Stimulated activated CD4-positive, alpha-beta T cell treated with anti-CD3 and anti-CD28 coated beads, Interleukin-4, amount 100 ng/mL, for 48 hours (primary cell): ENCODE measurements at places on chromosomes 3 and 15.

GRCh38 chr3:38270606-38271005, 5.0 kb downstream of the SLC22A13 start:
- DNase-seq, result no peak

DNA sequence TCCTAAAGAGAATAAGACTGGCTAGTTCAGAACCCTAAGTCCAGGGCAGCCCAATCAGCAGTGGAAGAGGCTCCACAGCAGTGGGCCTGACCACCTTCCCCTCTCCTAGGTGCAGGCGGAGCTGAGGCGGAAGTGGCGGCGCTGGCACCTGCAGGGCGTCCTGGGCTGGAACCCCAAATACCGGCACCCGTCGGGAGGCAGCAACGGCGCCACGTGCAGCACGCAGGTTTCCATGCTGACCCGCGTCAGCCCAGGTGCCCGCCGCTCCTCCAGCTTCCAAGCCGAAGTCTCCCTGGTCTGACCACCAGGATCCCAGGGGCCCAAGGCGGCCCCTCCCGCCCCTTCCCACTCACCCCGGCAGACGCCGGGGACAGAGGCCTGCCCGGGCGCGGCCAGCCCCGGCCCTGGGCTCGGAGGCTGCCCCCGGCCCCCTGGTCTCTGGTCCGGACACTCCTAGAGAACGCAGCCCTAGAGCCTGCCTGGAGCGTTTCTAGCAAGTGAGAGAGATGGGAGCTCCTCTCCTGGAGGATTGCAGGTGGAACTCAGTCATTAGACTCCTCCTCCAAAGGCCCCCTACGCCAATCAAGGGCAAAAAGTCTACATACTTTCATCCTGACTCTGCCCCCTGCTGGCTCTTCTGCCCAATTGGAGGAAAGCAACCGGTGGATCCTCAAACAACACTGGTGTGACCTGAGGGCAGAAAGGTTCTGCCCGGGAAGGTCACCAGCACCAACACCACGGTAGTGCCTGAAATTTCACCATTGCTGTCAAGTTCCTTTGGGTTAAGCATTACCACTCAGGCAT, 33.7 kb downstream of the VIPR1 start:
- DNase-seq, result peak; percentile 30

- no peak for DNase-seq
Measured at GRCh38 chr3:161413127-161413854, 42.0 kb upstream of the SPTSSB start.

GRCh38 chr3:65284961-65285360, 597.2 kb upstream of the ADAMTS9 start:
- no peak for DNase-seq

DNA sequence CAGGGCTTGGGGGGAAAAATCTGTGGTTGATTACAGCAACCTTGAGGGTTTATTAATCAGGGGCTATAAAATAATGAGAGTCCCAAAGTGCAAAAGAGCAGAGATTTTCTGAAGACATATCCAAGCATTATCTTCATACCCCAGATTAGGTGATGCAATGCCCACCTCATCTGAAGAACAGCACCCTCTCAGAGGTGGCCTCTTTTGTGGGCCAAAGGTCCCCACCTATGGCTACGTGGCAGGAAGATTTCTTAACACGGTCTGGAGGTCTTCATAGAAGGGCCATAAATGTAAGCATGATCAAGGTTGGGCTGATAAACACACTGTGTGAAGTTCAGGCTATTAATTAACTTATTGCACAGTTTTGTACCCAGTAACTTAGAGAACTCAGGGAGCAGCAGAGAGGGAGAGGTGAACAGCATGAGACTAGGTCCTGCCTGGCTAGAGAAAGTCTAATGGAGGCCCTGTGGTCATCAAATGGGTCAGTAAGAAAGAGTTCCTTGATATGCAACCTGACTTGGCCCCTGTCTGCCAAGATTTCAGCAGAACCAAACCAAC, 29.6 kb upstream of the RBP2 start:
- no peak for DNase-seq

- no peak for DNase-seq
Measured at GRCh38 chr15:57323806-57324589, 52.3 kb upstream of the CGNL1 start.

GRCh38 chr3:129161860-129162271, 1.0 kb upstream of the ISY1 start:
- DNase-seq, result peak; percentile 26

- peak; percentile 17 for DNase-seq
Measured at GRCh38 chr15:52440414-52440813, 88.3 kb downstream of the MYO5A start.

DNA sequence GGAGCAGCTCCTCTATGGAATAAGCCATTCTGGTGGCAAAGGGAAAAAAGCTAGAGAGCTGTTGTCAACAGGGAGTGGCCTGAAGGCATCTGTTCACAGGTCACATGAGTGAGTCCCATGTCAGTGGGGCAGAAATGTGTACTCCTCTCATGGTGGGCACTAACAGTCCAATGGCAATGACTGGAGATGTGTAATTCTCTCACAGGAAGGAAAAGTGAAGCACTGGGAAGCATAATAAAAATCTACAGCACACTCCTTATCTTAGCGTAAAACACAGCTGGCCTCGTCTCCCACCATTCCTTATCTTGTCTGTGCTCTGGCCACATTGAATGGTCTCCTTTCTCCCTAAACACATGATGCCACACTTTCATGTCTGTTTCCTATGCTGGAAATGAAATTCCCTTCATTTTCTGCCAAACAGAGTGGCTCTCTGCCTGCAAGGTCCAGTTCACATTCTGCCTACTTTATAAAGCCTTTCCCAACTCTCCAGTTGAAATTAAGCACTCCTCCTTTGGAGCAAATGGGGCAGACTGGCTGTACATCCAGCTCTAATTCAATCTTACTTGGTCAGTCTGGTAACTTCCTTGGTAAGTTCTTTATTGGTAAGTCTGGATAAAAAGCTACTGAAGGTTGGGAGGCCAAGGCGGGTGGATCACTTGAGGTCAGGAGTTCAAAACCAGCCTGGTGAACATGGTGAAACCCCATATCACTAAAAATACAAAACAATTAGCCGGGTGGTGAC, 139.8 kb downstream of the RPL22L1 start:
- no peak for DNase-seq

- no peak for DNase-seq
Measured at GRCh38 chr3:171782617-171783016, 27.7 kb downstream of the PLD1 start.

- peak; percentile 11 for DNase-seq
Measured at GRCh38 chr3:49295489-49296058, 18.5 kb upstream of the C3orf62 start.
